ENCODE measurements at places on chromosomes 7 and 10.

DNA sequence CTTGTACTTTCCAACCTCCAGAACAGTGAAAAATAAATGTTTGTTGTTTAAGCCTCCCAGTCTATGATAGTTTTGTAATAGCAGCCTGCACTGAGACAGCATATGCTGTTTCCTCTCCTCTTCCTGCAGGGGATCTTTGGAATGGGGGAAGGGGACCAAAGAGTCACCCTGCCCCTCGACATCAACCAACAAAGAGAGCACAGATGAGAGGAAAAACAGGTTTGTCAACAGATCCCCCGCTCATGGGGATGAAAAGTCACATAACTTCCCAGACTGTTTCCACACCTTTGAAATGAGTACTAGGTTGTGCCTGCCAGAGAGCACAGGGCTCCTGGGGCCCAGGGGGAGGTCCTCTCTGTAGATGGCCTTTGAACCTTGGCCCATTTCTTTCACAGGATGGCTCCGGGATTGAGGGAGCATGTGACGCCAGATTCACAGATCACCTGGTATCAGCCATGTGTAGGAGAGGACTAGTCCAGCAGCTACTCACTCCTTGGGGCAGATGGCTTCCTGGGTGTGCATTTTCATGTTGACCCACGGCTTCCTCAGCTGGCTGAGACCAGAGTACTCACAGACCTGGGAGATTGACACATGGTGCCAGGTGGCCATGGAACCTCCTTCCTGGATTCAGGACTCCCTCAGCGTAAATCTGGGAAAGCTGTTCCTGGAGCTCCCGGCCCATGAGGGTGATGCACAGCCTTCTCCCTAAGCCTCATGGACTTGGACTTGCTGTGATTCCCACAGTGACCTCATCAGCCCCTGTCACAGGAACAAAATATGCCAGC is 125.6 kb downstream of the CXCL12 start:
- DNase-seq, result no peak

DNA sequence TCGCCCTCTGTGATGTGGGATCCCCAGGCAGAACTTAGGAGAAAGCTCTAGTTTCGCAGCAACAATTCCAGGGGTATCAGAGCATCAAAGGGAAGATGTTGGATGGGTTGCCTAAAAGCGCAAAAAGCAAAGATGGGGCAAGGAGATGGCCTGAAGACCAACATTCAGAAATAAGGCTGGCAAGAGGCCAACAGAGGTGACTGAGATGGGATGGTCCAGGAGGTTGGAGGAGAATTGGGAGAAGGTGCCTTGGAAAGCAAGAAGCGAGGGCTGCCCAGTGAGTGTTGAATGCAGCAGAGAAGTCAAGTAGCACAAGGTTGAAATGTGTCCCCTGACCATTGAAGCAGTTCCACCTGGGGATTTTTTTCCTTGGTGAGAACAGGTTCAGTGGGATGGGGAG is 38.4 kb upstream of the TMEM273 start:
- DNase-seq, result no peak

GRCh38 chr7:2950578-2950977 is 93.1 kb downstream of the CARD11 start:
- DNase-seq, result no peak

GRCh38 chr10:14549496-14549895 is 218.8 kb upstream of the FRMD4A start:
- DNase-seq, result no peak

GRCh38 chr7:101393865-101394264 is 31.2 kb downstream of the COL26A1 start:
- DNase-seq, result no peak

DNA sequence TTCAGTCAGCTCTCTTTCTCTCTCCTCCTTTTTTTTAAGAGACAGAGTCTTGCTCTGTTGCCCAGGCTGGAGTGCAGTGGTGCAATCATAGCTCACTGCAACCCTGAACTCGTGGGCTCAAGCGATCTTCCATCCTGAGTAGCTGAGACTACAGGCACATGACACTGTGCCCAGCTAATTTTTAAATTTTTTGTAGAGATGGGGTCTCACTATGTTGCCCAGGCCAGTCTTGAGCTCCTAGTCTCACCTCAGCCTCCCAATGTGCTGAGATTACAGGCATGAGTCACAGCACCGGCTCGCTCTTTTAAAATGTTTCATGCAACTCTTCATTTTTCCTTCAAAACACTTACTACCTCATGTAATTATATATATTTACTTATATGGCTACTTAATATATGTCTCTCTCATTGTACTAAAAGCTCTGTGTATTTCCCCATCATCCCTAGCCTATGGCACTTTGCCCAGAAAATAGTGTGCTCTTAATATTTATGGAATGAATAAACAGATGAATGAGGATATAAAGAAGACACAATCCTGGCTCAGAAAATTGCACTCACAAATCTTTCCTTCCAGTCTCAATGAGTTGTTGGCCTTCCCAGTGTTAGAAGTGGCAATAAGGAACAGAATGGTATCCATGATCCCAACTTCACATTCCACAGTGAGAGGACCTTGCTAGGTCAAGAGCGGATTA is 33.9 kb downstream of the EBLN1 start:
- DNase-seq, result no peak

- no peak for DNase-seq
Observed at GRCh38 chr10:18753312-18753895, 94.2 kb downstream of the ARL5B start.

GRCh38 chr10:70163448-70163847 is 6.9 kb downstream of the SAR1A start:
- DNase-seq, result no peak

DNA sequence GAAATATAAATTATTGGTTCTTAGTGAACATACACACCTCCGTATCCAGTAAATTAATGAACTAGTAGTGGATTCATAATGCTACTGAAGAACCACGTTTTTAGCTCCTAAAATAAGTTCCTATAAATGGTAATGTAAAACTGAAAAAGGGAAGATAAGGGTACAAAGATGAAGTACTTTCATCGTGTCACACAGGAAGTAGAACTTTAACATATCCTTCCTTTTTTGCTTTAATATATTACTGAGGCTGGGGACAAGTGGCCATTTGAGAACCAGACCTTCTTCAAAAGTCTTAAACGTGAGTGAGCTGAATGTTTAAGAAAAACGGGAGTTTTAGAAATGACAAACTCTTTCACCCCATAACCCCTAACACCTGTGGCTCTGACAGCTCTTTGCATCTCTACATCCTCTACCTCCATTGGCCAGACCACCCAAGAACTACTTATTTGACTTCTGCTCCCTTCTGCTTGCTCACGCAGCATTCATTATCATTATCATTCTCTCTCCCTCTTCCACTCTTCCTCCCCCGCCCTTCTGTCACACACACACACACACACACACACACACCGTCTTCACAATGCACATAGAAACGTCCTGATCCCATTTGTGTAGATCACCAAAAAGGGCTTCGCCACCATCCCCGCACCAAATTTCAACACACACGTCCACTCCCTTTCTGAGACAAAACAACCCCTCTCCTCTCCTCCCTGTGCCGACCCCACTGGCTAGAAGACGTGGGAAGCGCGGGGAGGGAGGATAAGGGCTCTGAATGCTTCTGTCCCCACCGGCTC is 677 bp downstream of the SKAP2 start:
- peak; percentile 30 for DNase-seq

DNA sequence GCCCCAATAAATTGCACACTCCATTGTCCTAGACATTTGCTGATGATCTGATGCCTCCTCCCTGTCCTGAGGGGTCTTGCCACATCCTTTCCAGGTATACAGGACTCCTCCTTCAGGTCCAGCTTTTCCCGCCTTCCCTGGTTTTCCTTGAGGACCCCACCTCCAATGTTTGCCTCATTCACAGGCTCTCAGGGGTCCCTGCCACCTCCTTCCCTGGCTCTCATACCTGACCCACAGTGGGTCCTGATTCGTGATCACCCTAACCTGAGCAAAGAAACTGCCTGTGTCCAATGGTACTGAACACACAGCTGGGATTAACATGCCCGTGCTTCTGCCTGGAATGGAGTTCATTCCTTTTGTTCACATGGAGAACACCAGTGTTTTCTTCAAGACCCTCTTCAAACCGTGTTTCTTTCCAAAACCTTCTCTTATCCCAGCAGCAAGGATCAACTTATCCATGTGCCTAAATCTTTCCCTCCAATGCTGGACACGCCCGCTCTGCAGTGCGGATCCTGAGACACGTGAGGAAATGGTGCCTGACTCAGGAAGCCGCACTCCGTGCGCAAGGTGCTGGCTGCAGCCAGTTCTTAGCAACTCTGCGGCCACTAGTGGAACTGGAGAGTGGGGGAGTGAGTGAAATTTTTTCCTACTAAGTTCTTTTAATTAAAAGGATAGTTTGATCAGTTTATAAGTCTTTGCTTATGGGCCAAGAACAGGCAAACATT is 354.6 kb upstream of the SHH start:
- DNase-seq, result no peak

DNA sequence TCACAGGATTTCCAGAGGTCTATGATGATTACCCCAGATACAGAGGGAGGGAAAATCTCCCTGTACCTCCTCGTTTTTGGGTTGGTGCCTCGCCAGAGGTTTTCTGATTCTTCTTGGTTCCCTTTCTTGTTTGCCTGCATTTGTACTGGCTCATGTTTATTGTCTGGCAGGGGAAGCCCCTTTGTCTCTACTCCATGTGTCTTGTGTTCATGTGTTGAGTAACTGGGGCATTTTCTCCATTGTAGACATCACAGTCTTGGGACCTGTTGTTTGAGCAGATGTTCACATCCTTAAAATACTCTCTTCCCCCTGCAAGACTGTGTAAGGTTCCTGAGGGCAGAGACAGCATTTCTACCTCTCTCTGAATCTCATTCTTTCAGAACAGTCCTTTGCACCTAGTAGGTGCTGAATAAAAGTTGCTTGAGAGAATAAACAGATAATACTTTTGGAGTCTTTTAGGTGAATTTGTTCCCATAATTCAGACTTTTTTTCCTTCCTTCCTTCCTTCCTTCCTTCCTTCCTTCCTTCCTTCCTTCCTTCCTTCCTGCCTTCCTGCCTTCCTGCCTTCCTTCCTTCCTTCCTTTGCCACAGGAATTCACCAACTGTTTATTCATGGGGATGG is 25.1 kb downstream of the CDK14 start:
- no peak for DNase-seq

- no peak for DNase-seq
Observed at GRCh38 chr7:155344270-155344617, 46.6 kb downstream of the INSIG1 start.
